Naive thymus-derived CD8-positive, alpha-beta T cell (primary cell): ENCODE measurements at places on chromosomes 4 and X. TPM values are rescaled to one million over a fixed set of nuclear protein-coding genes. Genes with fewer than 3 reads are reported as not detected.

CPLX1 gene
- 0.29 TPM for total RNA-seq

DNA sequence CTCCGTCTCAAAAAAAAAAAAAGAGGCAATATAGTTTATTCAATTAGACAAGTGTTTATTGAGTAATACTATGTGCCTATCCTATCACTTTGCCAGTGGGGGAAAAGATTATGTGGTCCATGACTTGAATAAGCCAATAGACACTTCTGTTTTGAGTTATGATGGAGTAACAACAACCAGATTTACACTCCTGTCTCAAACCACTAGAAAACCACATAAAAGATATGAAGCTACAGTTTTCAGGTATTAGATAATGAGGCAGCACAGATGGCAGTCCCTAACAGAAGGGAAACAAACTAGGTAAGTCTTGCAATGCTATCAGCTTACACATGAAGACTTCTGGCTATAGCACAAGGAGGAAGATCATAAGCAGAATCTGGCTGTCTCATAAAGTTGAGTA, 22.5 kb downstream of the NFXL1 start:
- H3K27ac ChIP-seq = no peak overlapping the region
- no peak overlapping the region for H3K4me3 ChIP-seq
- peaks cover 84% of the 10 kb centered on the region for H3K36me3 ChIP-seq
- no peaks in the 10 kb centered on the region for H3K27me3 ChIP-seq
- peaks cover 5% of the 10 kb centered on the region for H3K4me1 ChIP-seq
- DNase-seq = no peak

FAM53A gene
- 1.3 TPM for total RNA-seq

GRCh38 chr4:164648151-164648848, 105.6 kb upstream of the SMIM31 start:
- no peaks in the 10 kb centered on the region for H3K4me1 ChIP-seq
- DNase-seq = no peak
- H3K4me3 ChIP-seq = no peak overlapping the region
- no peaks in the 10 kb centered on the region for H3K27me3 ChIP-seq
- H3K36me3 ChIP-seq = no peaks in the 10 kb centered on the region

DNA sequence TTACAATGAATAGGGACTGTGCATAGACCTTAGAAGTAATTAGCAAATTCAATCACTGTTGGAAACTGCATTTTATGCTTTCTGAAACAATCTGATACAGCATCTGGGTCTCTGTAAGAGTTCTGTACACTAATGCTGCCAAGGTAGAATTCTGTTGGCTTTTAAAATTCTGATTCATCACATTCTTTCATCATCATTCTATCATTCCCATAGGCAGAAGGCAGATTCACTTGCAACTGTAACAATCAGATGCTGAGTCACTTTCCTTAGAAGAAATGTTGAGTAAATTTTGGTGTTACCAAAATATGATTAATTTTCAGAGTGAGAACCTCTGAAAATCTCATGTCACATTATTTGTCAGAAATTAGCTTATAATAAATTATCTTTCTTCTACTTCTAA, 267.2 kb downstream of the MAPK10 start:
- H3K36me3 ChIP-seq = no peaks in the 10 kb centered on the region
- H3K4me1 ChIP-seq = no peaks in the 10 kb centered on the region
- DNase-seq = no peak
- H3K4me3 ChIP-seq = no peak overlapping the region
- no peaks in the 10 kb centered on the region for H3K27me3 ChIP-seq
- no peak overlapping the region for H3K27ac ChIP-seq

GRCh38 chr4:146285037-146285436, 70.7 kb downstream of the REELD1 start:
- no peak for DNase-seq
- H3K36me3 ChIP-seq = no peaks in the 10 kb centered on the region
- H3K4me3 ChIP-seq = no peak overlapping the region
- H3K4me1 ChIP-seq = no peaks in the 10 kb centered on the region
- no peaks in the 10 kb centered on the region for H3K27me3 ChIP-seq
- H3K27ac ChIP-seq = no peak overlapping the region

DNA sequence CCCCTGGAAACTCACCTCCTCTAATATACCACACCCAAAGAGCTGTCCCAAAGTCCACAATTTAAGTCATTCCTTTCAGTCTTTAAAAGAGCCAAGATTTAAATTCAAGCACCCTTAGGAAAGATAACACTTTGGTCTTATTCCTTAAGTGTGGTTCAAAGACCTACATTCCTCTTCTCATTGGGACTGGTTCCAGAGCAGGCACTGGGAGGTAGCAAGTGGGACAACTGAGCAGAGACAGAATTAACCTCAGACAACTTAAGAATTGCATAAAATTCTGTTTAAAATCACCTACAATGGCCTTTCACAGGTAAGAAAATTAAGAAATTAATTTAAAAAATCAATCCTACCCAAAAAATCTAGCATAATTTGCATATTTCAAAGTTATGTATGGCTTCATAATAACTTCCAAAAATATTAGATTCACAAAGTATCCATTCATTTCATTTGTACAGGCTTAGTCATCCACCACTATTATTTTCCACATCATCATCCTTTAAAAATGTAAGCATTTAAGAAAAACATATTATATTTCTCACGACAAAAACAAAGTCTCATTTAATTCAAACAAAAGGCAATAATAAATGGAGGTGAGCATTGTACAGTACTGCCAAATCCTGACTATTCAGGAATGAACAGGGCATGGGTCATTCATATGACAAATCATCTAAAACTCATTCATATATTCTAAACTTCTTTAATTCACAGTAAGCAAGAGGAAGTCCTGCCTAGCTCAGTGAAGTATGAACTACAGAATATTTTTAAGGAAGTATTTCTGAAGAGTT, 13.6 kb downstream of the PRSS12 start:
- no peak overlapping the region for H3K27ac ChIP-seq
- no peaks in the 10 kb centered on the region for H3K36me3 ChIP-seq

GRCh38 chrX:40878766-40879165, 143.4 kb upstream of the MED14 start:
- no peak overlapping the region for H3K4me3 ChIP-seq
- DNase-seq = no peak
- H3K27me3 ChIP-seq = no peaks in the 10 kb centered on the region
- no peak overlapping the region for H3K27ac ChIP-seq
- H3K36me3 ChIP-seq = no peaks in the 10 kb centered on the region

DNA sequence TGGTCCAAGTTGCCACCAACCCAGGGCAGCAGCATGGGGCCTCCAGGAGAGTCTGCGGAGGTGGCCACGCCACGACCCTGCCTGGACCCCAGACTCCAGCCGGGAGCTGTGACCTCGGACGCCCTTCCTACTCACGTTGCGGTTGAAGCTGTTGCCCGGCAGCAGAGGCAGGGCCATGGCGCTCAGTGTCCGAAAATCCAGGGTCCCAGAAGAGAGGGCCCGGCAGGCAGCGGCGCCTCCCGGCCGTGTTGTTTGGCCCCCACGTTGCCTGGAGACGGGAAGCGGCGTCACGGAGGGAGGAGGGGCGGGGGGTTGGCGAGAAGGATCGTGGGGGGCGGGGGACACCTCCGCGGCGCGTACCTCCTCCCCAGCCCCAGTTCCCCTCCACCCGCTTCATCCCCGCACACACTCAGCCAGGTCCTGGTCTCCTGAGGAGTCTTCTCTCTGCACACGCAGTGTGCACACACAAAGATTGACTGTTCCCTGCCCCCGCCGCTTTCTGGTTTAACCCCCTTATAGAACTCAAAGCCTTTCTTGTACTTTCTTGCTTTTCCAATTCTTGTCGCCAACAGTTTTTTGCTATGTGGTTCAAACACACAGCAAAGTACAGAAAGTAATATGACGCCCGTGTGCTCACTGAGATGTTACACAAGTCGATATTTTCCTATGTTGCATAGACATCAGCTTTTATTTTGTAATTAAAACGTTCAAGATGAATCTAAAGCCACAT, at the start of gene EFHC2:
Gene EFHC2 (minus strand): TSS at position 261 of the 730 bp plus-strand sequence. CDS start 84 bp downstream, at position 177.
- peak; percentile 54 for DNase-seq
- H3K4me1 ChIP-seq = peaks cover 22% of the 10 kb centered on the region
- no peaks in the 10 kb centered on the region for H3K27me3 ChIP-seq
- peak within 1 kb of the TSS; percentile 98 for H3K27ac ChIP-seq
- peak within 1 kb of the TSS; percentile 93 for H3K4me3 ChIP-seq
- no peaks in the 10 kb centered on the region for H3K36me3 ChIP-seq
